ENCODE measurements at places on chromosomes 11 and 22.

GRCh38 chr22:24030186-24030702 is 19.1 kb downstream of the CABIN1 start:
- DNase-seq, result no peak

DNA sequence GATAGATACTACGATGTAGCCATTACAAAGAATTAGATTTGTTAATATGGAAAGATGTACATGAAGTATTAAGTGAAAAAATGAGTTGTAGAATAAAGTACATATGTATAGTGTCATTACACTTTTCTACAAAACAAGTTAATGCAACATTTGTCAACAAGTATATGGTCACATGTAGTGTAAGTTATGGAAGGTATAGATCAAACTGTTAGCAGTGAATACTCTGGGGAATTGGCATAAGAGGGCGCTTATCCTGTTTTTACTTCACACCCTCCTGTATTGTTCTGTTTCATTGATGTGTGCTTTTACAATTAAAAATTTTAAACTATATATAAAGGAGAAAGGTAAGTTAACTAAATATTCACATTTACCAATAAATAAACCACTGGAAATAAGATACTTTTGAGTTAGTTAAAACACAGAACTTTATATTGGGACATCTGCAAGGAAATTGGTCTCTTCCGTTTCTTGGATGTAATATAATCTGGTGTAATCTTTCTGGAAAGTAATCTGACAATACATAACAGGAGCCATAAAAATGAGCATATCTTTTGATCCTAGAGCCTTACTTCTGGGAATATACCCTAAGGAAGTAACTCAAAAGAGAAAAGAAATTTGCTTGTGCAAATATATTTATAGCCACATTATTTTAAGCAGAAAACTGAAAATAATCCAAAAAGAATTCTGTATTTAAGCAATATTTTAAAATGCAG is 34.5 kb downstream of the CSTPP1 start:
- DNase-seq, result peak; percentile 15

DNA sequence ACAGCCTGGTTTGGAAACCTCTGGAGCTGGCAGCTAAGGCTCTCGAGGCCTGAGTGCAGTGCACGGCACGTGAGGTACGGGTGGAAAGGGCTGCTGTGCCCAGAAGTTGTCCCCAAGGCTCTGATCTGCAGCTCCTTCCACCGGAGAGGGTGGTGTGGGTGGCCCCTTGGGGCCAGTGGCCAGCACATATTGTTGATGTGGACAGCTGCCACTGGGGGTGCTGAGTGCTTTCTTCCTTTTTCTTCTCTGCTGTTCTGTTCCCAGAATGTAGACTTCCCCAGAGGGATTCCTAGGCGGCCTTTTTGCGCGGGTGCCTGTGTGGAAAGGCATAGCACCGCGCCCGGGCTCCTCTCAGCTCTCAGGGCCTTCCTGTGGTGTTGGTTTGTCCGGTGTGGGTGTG is 1476.5 kb downstream of the TBC1D22A start:
- no peak for DNase-seq

GRCh38 chr11:1826552-1827094 is 8.2 kb upstream of the SYT8 start:
- no peak for DNase-seq

DNA sequence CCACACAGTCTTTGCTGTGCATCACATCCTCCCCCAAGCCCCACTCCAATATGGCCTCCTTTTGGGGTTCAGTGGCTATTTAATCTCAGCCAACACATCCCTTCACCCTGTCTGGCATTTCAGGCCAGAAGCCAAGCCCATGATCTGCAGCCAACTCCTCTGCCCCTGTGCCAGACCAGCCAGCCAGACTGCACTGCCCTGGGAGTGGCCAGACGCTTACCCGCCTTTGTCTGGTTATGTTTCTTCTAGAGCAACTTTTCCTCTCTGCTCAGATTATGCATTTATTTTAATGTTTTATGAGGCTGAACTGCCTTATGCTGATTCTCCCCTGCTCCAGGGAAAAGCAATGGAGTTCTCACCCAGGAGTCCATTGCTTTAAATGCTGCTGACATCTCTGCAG is 206.7 kb upstream of the TBCEL start:
- DNase-seq, result no peak

GRCh38 chr11:45926536-45927331 is 4.3 kb downstream of the LARGE2 start:
- DNase-seq, result no peak

DNA sequence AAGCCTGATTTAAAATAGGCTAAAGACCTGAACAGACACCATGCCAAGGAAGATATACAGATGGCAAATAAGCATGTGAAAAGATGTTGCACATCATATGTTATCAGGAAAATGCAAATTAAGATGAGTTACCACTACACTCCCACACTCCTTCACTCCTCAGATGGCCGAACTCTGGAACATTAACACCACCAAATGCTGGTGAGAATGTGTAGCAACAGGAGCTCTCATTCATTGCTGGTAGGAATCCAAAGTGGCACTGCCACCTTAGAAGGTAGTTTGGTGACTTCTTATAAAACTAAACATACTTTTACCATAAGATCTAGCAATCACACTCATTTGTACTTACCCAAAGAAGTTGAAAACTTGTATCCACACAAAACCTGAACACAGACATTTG is 2047.3 kb downstream of the LRRC4C start:
- no peak for DNase-seq

DNA sequence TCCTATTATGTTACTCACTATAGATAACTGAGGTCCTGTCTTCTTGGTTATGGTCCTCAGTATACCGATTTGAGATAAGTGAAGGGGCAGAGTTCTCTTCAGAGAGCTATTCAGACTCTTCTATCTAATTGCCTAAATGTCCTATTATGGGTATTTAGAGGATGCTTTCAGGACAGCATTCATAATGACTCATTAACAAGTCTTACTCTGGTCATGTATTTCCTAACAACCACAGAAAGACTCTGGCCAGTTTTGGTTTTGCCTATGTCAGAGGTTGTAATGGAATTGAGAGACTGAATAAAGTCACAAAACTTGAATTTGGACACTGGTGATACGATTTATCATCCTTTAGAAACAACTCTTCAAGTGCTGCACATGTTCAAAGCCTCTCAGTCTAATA is 1233.0 kb downstream of the JRKL start:
- no peak for DNase-seq

- DNase-seq, result no peak
These were observed 18.5 kb downstream of the CLDN5 start for GRCh38 chr22:19505735-19506126.
